ENCODE measurements at places on chromosomes 2 and 18.

DNA sequence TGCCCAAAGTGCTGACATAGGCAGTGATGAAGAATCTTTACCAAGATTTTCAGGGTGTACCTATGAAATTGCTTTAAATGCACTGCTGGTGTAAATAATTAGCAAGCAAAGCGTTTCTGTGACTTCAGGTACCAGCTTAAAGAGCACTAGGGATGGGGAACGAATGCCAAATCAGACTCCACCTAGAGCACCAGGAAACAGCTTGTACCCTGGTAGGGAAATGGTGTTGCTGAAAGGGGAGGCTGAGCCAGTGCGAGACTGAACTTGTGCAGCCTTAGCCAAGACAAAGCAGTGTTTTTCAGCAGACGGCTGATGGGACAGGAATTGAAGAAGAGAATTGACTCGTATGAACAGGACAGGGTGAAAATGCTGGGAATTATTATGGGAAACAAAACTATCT lies 65.6 kb downstream of the TWSG1 start:
- DNase-seq, result no peak

DNA sequence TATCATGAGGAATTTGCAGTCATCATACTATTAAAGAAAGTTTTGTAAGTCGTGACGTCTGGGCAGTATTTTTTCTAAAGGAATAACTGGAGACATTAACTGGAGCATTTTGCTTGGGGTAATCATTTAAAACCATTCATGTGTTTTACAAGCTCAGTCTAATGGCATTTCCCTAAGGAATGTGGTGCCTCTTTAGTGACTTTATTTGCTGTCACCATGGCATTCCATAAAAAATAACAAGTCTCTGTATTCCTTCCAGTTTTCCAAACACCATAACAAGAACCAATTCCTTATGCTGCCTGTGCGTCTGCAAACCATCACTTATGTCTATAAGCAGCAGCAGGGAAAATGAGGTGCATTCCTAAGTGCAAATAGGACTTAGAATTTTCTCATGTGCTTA lies 82.8 kb downstream of the EPB41L3 start:
- no peak for DNase-seq

DNA sequence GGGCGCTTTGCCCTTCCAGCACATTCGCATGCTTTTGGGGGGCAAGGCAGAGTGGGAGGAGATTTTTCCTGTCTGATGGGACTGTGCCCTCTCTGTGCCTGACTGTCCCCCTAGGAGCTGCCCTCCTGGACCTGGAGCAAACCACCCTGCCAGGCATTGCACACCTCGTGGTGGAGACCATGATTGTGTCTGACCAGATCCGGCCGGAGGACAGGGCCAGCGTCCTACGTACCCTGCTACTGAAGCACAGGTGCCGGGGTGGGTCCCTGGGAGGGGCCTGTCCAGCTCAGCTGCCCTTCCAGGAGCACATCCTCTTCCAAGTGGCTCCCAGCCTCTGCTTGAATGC lies 5.3 kb downstream of the SLC4A3 start:
- DNase-seq, result no peak

DNA sequence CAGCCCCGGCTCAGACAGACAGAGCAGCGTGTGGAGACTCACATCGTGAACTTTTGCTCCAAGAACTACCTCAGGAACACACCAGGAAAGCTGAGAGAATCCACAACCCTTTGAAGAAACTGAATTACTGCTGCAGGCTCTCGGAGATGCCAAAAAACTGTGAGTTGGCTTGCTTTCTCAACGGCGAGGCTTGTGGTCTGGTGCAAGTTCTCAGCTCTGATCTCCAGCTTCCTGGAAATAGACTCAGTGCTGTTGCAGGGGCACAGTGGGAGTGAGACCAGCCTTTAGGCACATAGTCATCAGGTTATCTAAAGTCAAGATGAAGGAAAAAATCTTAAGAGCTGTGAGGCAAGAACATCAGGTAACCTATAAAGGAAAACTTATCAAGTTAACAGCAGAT lies 273.7 kb upstream of the LRATD1 start:
- no peak for DNase-seq

DNA sequence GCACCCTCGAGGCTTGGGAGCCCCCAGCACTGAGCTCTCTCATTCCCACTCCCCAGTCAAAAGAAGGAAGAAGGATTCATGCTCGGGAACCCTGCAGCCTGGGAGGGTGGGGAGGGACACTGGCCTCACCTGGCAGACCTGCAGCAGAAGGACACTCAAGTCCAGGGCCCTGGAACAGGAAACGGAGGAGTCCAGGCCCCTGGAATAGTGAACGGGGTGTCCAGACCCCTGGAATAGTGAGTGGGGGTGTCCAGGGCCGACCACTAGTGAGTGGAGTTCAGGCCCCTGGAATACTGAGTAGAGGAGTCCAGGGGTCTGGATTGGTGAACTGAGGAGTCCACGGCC lies 292.5 kb downstream of the NDUFA10 start:
- no peak for DNase-seq

DNA sequence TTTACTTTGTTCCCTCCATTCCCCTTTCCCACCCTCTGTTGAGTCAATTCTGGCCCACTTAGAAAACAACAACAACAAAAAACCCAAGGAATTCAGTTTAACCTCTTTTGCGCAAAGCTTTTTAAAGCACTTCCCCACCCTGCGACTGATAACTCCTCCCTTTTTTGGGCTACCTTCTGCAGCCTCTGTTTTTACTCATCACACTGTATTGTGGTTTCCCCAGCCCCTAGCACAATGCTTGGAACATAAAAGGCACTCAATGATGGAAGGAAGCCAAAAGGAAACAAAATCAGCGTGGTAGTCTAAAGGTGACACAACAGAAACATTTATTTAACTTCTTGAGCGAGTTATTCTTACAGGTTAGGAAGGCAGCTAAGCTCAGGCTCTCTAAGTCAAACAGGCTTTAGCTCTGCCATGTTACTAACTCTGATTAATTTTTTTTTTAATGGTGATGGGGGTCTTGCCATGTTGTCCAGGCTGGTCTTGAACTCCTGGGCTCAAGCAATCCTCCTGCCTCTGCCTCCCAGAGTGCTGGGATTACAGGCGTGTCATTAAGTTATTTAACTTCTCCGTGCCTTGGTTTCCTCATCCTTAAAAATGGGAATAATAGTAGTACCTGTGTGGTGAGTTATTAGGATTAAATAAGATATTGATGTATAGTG lies 1.3 kb downstream of the CEP68 start:
- DNase-seq, result no peak

DNA sequence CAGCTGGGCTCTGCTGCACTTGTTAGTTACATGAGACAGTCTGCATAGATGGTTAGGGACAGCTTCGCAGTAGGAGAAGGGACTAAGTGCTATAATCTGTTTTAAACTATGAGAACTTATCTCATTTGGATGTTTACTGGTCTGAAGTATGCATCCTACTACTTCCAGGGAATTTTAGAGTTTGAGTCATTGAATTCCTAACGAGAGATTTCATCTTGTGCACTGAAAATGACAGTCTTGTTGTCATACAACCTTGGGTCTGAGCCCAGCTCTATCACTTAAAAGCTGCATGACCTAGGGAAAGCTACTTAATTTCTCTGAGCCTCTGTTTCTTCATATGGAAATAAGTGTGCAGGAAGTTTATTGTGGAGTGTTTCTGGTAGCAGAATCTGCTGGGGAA lies 78.4 kb downstream of the TRIM43 start:
- DNase-seq, result no peak

DNA sequence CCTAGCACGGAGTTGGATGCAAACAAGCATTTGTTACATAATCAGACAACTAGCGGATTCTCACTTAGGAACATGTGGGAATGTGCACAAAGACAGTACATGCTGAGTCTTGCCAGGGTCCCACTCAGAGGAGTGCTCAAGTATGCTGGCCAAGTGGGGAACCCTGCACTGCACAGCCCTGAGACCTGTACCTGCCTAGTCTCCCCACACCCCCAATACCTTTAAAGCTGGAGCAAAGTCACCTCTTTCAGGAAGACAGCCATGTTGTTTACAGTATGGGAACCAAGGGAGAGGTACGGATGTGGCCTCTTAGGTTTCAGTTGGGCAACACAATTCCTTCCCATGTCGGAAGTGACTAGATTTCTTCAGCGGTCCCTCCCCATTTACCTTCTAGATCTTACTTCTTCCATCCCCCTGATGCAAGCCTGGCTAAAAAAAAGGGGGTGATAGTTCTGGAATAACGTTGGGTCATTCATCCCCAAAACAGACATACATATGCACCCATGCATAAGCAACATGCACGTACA lies 10.7 kb downstream of the CXCR1 start:
- DNase-seq, result no peak

DNA sequence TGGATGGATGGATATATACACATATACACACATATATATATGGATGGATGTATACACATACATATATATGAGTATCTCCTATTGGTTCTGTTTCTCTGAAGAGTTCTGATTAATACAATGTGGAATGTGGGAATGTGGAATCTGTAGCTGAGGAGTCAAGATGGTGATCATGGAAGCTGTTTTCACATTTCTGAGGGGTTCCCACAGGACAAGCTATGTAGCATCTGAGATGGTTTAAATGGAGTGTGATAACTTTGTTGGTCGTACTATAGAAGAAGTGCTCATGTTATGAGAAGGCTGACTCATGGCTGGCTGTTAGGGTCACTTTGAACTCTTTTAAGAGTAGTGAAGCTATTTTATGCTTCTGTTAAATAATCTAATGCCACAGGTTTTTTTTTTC lies 279.7 kb downstream of the MEIS1 start:
- DNase-seq, result no peak

DNA sequence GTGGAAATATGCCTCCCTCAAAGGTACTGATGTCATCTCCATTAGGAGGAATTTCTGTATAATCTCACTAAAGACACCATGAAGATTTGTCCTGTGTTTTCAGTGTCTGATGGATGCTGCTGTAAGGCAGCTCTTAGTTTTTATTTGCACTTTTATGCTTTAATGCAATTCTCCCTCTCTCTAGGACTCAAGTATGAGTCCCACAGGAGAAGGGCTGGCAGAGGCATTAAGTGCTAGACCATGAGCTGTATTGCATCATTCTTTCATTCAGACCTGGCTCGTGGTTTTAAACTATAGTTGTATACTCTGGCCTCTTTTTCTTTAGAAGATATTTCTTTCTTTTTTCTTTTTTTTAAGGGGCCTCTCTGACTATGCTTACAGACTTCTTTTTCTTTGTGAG lies 805.6 kb downstream of the DPP10 start:
- no peak for DNase-seq

- DNase-seq, result no peak
Measured at GRCh38 chr18:76461692-76462325, 33.2 kb downstream of the ZNF516 start.

Measured in LNCaP clone FGC (cell line).